ENCODE measurements at places on chromosomes 12 and 14. TPM values are rescaled to one million over a fixed set of nuclear protein-coding genes. Genes with fewer than 3 reads are reported as not detected.

The CCDC175 gene
- polyA plus RNA-seq: not detected

The RFX4 gene
- not detected for polyA plus RNA-seq

The KRT77 gene
- not detected for polyA plus RNA-seq

The CDCA4 gene
- 12.0 TPM for polyA plus RNA-seq

The MYF6 gene
- not detected for polyA plus RNA-seq

The MYL2 gene
- polyA plus RNA-seq: not detected

The NRL gene
- 1.5 TPM for polyA plus RNA-seq

The BHLHE41 gene
- polyA plus RNA-seq: 0.03 TPM

The CLEC4C gene
- polyA plus RNA-seq: 1.4 TPM

Data from CD14-positive monocyte (primary cell).